Cardiac septum (tissue), 1 donor: ENCODE measurements at places on chromosomes 16 and 17.

GRCh38 chr17:35519906-35520442 is 17.5 kb downstream of the SLFN12L start:
- no peak for DNase-seq

DNA sequence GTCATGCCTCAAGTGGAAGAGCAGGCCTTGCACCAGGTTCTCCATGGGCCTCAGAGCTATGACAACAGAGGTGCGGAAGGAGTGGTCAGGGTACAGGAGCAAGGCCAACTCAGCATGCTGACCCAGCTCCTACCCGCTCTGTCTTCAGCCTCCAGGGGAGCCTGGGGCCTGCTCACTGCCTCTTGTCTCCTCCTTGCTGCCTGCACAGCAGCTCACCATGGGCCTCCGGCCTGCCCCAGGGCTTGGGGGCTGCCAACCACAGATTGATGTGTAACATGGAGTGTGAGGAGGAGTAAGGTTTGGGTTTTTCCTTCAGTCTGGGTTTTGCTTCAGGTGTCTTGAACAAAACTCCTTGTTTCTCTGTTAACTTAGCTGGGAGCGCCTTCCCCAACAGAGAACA is 62.1 kb downstream of the PLD6 start:
- no peak for DNase-seq

GRCh38 chr17:40345161-40345993 is 19.2 kb downstream of the GJD3 start:
- DNase-seq: no peak

GRCh38 chr17:2400474-2400866 is 390 bp downstream of the MNT start:
- peak; percentile 84 for DNase-seq

DNA sequence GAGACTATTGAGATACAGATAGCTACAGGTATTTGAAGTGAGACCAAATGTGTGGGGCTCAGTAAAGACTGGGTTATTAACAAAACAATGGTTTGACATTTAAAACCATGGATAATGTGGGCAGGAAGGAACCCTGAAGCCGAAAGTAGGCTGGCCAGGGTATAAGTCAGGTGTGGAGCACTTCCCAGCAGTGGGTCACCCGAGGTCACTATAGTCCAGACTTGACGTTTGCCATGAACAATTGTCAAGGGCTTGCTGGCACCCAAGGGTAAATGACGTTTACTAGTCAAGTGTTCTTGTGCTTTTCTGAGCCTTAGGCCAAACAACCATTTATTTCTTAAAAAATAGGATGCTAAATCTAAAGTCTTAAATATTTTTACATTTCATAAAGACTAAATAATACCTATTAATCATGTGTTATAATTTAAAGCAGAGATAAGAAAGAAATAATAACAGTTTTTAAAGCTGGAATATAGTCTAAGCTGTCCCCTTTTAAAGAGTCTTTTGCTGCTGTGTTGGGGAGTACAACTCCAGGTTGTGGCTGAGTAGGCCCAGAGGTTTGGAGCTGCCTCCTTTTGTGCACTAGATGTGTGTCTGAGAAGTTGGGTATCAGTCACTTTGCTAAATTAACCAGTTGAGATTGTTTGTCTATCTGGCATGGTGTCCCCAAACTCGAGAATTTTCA is 15.7 kb downstream of the ALDH3A2 start:
- DNase-seq: no peak

- DNase-seq: no peak
These were observed 406.5 kb upstream of the CDH5 start for GRCh38 chr16:65959983-65960382.

DNA sequence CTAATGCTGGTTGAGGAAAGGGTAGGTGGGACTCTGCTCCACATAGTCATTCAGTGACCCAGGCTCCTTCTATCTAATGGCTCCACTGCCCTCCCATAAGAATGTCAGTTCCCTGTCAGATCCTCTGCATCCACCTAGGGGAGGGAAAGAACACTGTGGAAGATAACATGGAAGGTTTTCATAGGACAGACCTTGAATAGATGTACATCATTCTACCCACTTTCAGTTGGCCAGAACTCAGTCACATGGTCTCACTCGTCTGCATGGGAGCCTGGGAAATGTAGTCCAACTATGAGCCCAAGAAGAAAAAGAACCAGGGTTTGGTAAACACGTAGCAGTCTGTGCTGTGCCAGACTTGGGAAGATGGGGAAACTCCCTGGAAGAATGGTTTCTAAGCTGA is 27.1 kb upstream of the SCNN1B start:
- no peak for DNase-seq

GRCh38 chr16:69171325-69172084 is 15.5 kb upstream of the SNTB2 start:
- DNase-seq: no peak

DNA sequence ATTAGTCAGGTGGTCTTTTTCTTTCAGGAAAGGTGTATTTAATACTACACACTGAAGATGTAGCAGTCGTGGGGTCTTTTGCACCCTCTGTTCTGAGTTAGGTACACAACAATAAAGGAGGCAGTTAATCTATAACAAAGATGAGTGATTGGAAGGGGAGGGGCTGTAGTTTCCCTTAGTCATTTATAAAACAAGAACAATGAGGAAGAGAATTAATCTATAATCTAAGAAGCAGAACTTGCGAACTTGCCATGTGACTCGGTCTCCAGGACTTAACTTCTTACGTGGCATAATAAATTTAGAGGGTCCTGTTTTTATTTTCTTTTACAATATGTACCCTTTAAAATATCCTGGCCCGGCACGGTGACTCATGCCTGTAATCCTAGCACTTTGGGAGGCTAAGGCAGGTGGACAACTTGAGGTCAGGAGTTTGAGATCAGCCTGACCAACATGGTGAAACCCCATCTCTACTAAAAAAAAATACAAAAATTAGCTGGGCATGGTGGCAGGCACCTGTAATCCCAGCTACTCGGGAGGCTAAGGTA is 8.6 kb upstream of the APPBP2 start:
- no peak for DNase-seq

- DNase-seq: no peak
These were observed 5.5 kb upstream of the NKD1 start for GRCh38 chr16:50542703-50543102.

- no peak for DNase-seq
These were observed 210.2 kb downstream of the PARN start for GRCh38 chr16:14419817-14420216.

GRCh38 chr17:41467561-41467960 is 375 bp upstream of the KRT32 start:
- DNase-seq: no peak

- DNase-seq: peak; percentile 85
These were observed 71.2 kb upstream of the MRTFB start for GRCh38 chr16:13999895-14000425.

DNA sequence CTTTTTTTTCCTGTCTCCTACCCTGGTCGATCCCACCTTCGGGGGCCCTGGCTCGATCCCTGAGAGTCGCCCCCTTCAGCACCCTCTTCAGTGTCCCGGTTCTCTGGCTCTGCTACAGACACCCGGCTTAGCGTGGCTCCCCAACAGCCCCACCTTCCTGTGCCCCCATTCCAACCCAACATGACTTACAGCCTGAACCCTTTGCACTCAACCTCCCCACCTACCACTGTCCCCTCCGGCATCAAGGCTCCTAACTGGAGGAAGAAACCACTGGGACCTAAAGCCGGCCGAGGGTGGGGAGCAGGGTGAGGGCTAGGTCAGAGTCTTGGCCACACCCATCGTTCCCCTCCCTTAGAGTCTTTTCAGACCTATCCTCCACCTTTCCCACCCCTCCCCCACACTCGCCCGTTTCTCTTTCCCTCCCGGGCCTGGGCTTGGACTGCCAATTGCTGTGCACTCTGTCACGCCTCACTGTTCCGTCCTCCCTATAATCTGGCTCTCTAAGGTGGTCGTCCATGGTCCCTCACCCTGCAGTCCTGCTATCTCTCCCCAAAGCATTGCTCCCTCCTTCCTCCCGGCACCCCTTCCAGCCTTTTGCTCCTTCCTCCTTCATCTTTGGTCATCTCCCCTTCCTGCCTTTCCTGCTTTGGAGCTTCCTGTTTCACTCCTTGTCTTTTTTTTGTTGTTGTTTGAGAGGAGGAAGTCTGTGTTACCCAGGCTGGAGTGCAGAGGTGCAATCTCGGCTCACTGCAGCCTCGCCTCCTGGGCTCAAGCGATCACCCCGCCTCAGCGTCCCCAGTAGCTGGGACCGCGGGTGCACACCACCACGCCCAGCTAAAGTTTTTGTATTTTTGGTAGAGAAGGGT is 890 bp upstream of the CLDN7 start:
- no peak for DNase-seq

DNA sequence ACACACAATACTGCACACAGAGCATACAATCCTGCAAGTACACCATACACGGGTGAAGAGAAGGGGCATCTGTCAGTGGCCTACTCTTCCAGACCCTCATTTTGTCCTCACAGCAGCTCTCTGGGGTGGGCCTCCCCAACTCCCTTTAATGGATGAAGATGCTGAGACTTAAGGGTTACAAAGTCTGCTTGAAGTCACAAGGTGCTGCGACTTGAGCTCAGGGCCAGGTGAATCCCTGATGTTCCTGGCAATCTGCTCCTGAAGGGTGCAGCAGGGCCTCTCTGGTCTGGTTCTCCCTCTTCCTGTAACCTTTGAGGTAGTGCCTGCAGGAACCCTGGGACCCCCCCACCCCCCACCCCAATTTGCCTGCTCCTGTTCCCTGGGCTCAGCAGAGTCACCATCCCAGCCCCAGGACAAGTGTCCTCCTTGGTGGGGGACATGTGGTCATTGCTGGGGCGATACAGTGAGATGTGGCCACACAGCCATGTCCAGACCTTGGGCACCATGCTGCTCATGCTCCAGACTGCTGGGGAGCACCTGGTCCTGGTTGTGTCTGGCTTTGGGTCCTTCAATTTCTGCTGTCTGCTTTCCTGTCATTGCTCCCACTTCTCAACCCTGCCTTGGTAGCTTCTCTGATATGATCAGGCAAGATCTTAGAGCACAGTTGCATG is 107.5 kb downstream of the METRNL start:
- no peak for DNase-seq

GRCh38 chr17:31843070-31843745 is 15.8 kb downstream of the COPRS start:
- no peak for DNase-seq

- DNase-seq: no peak
These were observed 12.6 kb downstream of the HID1 start for GRCh38 chr17:74959826-74960515.

DNA sequence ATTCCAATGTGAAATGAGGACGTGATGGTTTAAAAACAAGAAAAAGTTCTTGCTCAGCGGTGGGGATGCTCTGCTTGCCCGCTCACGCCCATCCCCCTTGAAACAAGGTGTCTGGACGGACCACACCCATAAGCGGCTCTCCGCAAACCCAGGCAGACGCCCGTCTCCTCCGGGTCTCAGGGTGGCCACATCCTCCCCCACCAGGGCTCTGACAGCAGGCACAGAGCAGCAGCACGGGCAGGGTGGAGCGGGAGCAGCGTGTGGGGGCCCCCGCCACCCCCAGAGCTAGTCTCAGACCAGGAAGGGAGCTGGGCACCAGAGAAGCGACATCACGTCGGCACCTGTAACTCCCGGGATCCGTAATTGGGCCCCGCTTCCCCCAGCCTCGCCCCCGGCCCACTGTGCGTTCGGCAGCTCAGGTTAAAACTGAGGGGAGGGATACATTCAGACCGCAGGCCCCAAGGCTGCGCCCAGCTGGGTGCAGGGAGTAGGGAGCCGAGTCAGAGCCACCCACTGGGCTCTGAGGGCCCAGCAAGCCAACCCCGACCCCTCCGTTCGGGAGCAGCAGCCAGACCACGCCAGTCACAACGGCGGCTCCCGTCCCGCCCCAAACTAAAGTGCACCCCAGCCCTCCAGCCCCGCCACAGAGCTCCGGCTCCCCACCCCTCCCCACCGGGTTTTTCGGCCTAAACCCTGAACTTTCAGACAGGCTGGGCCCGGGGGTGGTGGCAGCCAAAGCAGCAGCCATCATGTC is 22.0 kb downstream of the CLUH start:
- peak; percentile 71 for DNase-seq

- no peak for DNase-seq
These were observed 272.0 kb downstream of the MAF start for GRCh38 chr16:79328402-79329165.

GRCh38 chr16:79980650-79981521 is 380.3 kb upstream of the MAF start:
- DNase-seq: no peak

DNA sequence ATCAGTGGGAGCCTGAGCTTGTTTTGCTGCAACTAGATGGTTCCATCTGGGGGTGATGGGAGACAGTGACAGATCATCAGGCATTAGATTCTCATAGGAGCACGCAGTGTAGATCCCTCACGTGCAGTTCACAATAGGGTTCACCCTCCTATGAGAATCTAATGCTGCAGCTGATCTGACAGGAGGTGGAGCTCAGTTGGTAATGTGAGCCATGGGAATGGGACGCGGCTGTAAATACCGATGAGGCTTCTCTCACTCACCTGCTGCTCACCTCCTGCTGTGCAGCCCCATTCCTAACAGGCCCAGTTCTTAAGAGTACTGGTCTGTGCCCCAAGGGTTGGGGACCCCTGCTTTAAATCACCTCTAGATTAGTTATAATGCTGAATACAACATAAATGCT is 137.5 kb upstream of the PLEKHM1 start:
- DNase-seq: no peak

GRCh38 chr16:59737274-59737673 is 1003.2 kb upstream of the GOT2 start:
- no peak for DNase-seq

GRCh38 chr17:16814439-16814838 is 124.4 kb downstream of the CCDC144A start:
- DNase-seq: no peak

- DNase-seq: no peak
These were observed 39.3 kb downstream of the SMPD3 start for GRCh38 chr16:68408967-68409366.

- DNase-seq: no peak
These were observed 80.2 kb downstream of the WWOX start for GRCh38 chr16:78179666-78180065.

GRCh38 chr16:4494746-4495490 is 18.7 kb downstream of the HMOX2 start:
- no peak for DNase-seq

DNA sequence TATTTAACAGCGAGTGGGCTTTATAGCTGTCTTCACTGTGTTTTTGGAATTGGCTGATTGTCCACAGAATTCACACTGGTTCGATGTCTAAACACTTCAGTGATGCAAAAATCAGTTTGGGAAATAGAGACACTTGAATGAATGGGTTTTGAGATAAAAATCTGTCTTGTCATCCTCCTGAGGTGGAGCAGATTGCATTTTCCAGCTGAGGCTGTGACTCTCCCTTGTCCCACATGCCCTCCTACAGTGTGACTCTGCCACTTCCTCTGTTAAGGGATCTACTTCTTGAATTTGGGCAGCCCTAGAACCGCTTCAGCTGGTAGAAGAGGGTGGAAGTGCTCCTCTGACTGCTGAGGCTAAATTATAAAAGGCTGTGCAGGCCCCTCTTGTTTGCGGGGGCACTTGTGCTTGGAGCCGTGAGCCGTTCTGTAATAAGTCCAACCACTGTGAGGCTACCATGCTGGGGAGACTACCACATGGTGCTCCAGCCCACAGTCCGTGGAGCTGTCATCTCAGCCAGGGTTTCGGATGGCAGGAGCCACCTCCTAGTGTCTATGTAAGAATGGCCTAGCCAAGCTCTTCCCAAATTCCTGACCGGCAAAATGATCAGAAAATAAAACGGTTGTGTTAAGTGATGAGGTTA is 175.9 kb downstream of the SPECC1 start:
- DNase-seq: no peak

GRCh38 chr17:30093463-30094147 is 23.0 kb upstream of the NSRP1 start:
- DNase-seq: no peak

- DNase-seq: no peak
These were observed 18.6 kb downstream of the KCTD2 start for GRCh38 chr17:75065562-75066151.

GRCh38 chr16:5706211-5706610 is 608.6 kb upstream of the EEF2KMT start:
- no peak for DNase-seq
